Endothelial cell (in vitro differentiated cells): ENCODE measurements at places on chromosomes 2 and 18. TPM values are rescaled to one million over a fixed set of nuclear protein-coding genes. Genes with fewer than 3 reads are reported as not detected.

DNA sequence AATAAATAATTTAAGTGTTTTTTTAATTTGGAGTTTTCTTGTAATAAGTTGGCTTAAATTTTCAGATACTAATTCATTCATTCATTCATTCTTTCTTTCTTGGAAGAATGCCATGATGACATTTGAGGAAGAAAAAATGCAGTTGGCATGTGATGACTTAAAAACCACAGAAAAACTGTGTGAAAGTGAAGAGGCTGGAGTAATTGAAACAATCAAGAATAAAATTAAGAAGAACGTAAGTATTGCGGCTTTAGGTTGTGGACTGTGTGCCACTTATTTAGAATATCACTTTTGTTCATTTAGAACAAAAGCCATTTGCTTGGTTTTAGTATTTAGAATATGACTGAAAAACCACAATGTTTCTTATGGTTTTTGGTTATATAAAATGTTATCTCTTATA lies 51.4 kb downstream of the TTC39C start:
- DNase-seq = no peak

Gene GPAT2
- total RNA-seq = 0.15 TPM

GRCh38 chr18:28088477-28088876 lies 88.5 kb downstream of the CDH2 start:
- DNase-seq = no peak

Gene ADGRF3
- 4.9 TPM for total RNA-seq

GRCh38 chr2:75174981-75175380 lies 24.3 kb downstream of the TACR1 start:
- DNase-seq = no peak

DNA sequence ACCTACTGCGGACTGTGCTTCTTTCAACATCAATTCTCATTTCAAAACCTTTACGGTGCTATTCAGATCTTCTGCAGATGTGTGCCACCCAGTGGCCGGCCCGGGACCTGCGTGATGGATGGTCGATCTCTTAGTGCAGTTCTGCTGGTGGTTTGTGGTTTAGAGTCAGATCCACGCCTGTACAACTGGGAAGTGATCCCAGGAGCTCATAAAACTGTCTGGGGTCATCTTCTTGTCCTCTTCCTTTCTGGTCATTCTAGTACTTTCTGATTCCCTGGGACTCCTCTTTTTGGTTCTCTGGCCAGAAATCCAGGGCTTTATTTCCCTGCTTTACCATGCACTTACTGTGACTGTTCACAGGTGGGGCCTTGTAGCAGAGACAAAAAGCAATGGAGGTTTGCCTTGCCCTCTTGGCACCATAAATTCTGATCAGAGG lies 15.8 kb upstream of the SELENOI start:
- DNase-seq = peak; percentile 85

Gene ABCB11
- total RNA-seq = 1.9 TPM

Gene CRYBA2
- not detected for total RNA-seq

- no peak for DNase-seq
These were observed 7.0 kb downstream of the KRCC1 start for GRCh38 chr2:88048541-88048940.

- DNase-seq = no peak
These were observed 321.5 kb downstream of the XIRP2 start for GRCh38 chr2:167209784-167210183.

- DNase-seq = no peak
These were observed 59.1 kb upstream of the EML4 start for GRCh38 chr2:42109959-42110640.

Gene IL1A
- 0.26 TPM for total RNA-seq

DNA sequence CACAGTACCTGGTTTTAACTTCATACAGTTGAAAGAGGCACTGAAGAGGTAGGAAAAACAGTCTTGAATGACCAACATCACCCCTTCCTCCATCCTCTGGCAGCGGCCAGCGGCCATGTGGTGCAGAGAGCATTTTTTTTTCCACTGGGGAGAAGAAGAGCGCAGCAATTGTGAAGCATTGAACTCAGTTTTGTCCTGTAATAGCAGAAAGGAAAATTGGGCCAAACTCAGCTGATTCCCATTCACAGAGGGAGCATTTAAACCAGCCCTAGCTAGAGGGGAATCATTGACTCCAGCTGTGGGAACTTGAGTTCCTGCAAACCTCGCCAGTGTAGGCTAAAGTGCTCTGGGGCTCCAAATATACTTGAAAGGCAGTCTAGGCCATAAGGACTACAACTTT lies 316.6 kb upstream of the CHST9 start:
- DNase-seq = no peak

GRCh38 chr2:23550553-23550952 lies 165.6 kb downstream of the KLHL29 start:
- DNase-seq = no peak

Gene MOGAT1
- total RNA-seq = 0.26 TPM

Gene LRP2
- total RNA-seq = 0.23 TPM

DNA sequence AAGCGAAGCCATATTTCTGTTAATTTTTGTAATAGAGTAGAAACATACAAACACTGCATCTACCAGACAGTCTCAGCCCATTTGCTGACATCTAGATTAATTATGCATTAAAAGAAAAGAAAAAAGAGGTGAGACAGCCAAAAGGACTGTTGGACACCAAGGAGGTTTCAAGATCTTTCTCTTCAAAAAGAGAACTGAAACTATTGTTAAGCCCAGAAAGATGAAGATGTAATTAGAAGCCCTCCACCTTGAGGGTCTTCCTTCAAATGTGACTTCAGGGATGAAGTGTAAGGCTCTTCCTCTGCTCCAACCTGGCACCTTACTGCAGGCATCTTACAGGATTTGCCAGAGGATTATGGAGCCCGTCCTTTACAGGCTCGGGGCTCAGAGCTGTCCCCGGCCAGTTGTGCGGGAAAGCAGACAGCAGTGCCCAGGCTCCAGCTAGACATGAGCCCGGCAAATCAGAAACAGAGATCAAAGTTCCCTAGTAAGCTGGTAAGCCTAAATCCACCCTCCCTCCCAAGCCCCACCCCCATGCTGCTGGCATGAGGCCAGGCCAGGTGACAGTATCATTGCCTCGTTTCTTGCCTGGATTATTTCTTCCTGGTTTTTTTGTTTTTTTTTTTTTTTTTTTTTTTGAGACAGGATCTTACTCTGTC lies 38.9 kb downstream of the ADI1 start:
- DNase-seq = no peak

Gene SNTG2
- 23.2 TPM for total RNA-seq

- no peak for DNase-seq
These were observed 105.6 kb downstream of the FEZ2 start for GRCh38 chr2:36492216-36492945.

GRCh38 chr2:75655861-75656260 lies 9.3 kb downstream of the MRPL19 start:
- no peak for DNase-seq

DNA sequence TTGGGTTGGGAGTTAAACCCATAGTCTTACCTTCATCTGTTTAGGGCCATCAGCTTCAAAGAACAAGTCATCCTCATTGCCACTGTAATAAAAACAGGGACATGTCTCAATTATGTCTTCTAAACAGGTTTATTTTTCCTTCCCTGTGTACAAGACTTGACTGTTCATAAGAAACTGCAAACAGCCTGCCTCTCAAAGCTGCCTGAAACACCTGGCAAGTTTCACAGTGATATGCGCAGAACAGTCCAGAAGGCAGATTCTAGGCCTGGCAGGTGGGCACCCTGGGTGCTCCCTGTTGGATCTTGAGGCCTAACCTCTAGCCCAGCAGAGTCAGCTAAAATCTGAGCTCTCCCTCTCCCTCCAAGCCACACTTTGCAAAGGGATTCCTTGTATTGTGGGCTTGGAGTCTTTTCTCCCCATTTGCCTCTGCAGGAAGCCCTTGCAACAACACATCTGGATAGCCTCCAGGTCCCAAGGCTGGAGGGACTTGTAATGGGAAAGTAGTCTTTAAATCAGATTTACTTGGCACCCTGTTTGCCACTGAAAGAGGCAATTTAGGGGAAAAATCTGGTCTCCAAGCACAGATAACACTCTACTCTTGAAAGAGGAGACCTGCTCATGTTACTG lies 930 bp downstream of the IL1B start:
- DNase-seq = no peak

Gene GNAL
- total RNA-seq = 9.7 TPM

- no peak for DNase-seq
These were observed 1.8 kb upstream of the PCARE start for GRCh38 chr2:29075894-29076705.

DNA sequence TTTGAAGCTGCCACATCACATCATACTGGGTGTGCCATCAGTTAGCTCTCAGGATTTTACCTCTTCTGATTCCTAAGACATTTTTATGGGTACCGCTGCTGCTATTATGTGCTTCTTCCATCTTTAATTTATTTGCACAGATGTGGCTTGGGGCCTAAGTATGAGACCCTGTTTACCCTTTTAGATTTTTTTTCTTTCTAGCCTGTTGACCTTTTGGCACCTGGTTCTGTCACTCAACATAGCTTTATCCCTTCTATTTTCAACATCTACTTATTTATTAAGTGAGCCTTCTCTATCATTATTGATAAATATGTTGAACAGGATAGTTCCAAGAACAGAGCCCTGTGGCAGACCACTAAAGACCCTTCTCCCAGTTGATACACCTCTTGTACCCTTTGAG lies 57.0 kb downstream of the TET3 start:
- no peak for DNase-seq

Gene AKAIN1
- total RNA-seq = not detected

Gene CCT7
- 183 TPM for total RNA-seq

GRCh38 chr2:197558393-197558792 lies 42.5 kb downstream of the MOB4 start:
- no peak for DNase-seq

GRCh38 chr2:160139991-160140390 lies 60.1 kb downstream of the ITGB6 start:
- no peak for DNase-seq
